ENCODE measurements at places on chromosomes 12 and 14.
A peak's percentile ranks its signal among the peaks of the same experiment; 100 is the strongest.

DNA sequence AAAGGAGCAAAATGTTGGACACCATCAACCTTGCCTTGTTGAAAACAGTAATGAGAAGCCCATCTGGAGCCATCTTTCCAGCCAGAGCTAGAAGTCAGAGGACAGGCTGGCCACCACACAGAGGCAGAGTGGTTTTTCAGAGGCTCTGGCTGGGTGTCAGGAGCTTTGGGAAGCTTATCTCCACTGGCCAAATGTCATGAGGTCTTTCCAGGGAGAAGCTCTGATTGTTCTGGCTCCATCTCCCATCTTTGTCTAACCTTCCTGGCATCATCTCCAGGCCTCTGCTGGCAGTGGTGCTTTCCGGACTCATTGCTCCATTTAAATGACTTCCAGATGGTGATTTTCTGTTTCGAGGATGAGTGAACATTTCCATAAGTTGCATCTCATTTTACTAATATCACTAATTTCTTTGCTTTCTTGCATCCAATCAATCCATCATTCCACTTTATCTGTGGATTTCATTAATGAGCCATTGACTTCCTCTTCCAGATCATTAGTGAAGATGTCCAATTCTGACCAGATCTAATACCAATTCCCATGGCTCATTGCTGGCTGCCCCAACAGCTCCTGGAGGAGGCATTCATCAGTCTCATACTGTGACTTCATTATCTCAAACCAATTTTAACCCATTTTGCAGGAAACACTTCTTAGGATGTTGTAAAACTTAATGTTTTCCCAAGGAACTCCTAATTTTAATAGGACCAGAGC is 35.3 kb upstream of the TMTC1 start:
- peak; percentile 39 for DNase-seq

DNA sequence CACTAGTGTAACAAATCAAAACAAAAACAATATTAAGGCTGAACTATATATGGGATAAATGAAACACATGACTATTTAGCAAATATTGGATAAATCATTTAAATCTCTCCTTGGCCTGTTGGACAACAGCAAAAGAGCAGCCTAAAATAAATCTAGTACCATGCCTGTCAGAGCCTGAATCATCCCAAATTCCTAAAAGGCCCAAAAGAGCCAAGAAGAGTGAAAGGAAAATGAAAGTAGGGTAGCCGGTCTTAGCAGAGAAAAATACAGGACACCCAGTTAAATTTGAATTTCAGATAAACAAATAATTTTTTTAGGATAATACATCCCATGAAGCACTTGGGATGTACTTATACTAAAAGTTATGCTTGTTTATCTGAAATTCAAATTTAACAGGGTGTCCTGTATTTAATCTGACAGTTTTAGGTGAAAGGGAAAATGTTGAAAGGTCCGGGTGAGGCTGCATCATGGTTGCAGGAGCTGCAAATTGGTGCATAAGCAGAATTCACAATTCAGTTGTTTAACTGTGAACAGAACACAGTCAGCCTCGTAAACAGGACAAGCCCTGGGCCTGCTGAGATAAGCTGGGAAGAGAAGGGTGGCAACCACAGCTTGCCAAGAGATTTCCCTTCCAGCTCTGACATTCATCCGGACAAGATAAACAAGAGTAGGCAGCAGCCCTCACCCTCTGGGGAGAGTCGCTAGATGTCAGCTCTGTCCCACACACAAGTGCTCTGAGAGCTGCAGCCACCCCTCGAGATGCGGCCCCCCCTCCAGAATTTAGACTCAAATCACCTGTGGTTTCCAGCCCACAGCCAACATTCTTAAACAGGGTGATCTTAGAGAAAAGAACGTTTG is 30.3 kb downstream of the DMAC2L start:
- peak; percentile 67 for DNase-seq

GRCh38 chr14:51960866-51961265 is 28.5 kb upstream of the RTRAF start:
- DNase-seq, result no peak

DNA sequence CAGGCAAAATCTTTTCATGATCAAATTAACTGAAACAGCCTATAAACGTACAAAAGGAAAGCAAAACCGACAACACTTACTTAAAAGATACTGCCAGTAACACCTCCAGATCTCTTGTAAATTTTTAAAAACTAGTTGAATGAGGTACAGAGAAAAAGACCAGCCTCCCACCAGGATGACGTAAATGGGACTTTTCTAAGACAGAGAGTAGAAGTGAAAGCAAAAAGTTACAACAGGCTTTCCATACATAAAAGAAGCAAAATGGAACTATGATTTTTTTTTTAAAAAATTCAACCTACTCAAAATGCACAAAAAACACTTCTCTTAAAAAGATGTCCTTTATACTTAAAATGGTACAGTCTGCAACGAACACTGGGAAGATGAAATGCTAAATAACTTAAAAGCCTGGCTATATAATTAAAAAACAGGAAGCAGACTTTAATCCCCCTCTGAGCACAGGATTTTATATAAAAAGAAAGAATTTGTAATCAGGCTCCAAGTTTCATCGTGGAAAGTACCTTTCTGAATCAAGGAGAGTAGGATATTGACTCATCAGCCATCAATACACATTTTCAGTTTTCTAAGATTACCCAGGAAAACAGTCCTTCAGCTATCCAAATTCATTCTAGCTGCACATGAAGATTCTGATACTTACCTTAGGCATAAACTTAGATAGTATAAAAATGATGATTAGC is 14.2 kb upstream of the MYO1A start:
- no peak for DNase-seq

GRCh38 chr12:58341791-58342190 is 400.4 kb downstream of the ATP23 start:
- DNase-seq, result peak; percentile 93

GRCh38 chr12:6234214-6234613 is 34.0 kb downstream of the CD9 start:
- peak; percentile 83 for DNase-seq

GRCh38 chr12:12661086-12661856 is 34.7 kb downstream of the GPR19 start:
- DNase-seq, result peak; percentile 45

DNA sequence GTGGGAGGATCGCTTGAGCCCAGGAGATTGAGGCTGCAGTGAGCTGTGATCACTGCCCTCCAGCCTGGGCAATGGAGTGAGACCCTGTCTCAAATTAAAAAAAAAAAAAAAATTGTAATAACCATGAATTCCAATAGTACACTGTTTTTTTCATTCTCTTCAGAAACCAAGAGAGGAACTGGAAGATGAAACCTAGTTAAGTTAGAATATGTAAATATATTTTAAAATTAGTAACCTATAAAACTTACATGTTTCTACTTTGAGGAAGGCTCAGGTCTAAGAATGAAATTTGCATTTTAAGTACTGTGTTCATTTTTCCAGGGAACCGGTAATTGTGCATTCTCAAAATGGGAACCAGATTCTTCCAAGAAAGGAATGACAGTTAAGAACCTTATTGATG is 18.8 kb downstream of the KNTC1 start:
- no peak for DNase-seq

DNA sequence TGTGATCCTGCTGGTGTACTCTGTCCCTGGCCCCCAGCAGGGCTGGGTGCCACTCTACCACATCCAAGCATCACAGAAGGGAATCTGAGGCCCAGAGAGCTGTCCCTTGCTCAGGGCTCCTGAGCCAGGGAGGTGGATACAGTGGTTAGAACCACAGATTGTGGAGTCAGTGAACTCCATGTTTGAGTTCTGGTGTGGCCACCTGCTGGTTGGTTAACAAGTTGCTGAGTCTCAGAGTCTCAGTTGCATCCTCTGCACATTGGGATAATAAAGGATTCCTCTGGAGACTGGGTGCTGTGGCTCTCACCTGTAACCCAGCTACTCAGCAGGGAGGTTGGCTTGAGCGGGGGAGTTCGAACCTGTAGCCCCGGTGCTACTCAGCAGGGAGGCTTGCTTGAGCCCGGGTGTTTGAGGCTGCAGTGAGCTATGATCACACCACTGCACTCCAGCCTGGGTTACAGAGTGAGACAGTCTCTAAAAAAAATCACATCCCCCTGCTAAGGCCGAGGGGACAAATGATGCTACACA is 39.4 kb downstream of the MVK start:
- DNase-seq, result no peak

Data from foreskin fibroblast (primary cell).